ENCODE measurements at places on chromosomes 11 and 22. TPM values are rescaled to one million over a fixed set of nuclear protein-coding genes. Genes with fewer than 3 reads are reported as not detected.

The HBG2 gene
- not detected for total RNA-seq

DNA sequence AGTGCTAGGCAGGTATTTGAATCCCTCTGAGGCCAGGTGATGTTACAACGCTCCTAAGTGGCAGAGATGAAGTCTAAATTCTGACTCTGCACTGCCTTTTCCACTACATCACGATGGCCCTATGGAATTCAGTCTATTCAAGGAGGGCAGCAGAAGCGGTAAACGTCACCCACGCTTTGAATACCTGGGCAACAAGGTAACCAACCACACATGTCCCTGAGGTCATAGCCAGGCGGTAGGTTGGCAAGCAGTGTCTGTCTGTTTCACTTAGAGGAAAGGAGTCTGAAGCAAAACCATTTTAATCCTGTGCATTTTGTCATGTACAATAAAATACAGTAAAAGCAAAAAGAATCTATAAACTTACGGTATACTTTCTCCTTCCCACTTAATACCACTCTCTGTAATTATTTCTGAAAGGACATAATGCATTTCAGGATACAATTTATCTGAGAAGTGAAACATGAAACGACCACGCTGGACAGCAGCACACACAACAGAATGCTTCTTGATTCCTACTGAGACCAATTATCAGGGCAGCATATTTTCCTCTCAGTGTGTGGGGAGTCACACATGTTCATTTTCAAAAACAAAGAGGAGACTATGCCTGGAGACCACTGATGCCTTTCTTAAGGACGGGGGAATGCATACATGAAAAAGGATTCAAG, 51.3 kb downstream of the PRDM10 start:
- no peaks in the 10 kb centered on the region for H3K36me3 ChIP-seq
- no peak for DNase-seq
- H3K4me1 ChIP-seq = no peaks in the 10 kb centered on the region
- H3K27me3 ChIP-seq = no peaks in the 10 kb centered on the region

DNA sequence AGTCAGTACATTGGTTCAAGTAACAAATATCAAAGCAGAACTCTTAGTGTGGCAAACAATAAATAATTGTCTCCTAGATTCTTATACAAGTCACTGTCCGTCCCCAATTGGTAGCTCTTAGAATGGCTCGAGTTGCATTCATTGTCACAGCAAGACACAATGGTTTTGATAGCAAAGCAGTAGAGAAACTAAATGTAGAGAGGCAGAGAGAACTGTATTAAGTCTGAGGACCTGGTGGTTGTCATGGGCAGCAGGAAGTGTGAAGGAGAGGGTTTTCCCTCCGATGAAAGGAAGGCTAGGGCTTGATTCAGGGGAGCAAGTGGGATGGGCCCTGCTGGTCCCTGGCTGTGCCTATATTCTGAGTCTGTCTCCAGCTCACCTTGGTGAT, 36.6 kb downstream of the RCOR2 start:
- peaks cover 50% of the 10 kb centered on the region for H3K4me1 ChIP-seq
- peaks cover 10% of the 10 kb centered on the region for H3K36me3 ChIP-seq
- no peak overlapping the region for H3K27ac ChIP-seq
- DNase-seq = no peak

DNA sequence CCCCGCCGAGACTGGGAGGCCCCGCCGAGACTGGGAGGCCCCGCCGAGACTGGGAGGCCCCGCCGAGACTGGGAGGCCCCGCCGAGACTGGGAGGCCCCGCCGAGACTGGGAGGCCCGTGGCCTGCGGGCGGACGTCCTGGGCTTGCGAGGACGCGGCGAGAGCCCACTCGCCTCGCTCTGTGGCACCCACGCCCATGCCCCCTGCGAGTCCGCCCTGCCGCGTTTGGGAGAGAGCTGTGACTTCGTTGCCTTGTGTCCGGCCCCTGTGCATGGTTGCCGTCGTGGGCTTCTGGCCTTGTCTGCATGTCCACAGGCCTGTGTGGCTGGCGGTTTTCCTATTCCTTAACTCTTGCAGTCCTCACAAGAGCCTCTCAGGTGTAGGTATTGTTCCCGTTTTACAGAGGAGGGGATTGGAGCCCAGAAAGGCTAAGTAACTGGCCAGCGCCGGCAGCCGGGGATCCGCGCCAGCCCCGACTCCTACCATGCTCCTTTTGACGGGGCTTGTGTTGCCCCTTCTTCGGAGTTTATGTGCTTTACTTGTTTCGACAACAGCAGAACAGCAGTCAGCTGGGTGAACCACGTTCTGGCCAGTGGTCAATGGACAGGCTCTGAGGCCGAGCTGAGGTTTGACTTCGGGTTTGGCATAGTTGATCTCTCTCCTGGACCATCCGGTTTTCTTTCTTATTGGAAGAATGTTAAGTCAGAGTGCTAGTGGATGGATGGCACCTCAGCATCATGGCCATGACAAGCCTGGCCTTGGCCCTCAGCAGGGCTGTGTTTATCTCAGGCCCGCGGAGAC, 741 bp downstream of the PHRF1 start:
- DNase-seq = no peak
- H3K27me3 ChIP-seq = no peaks in the 10 kb centered on the region
- peaks cover 26% of the 10 kb centered on the region for H3K4me1 ChIP-seq
- H3K4me3 ChIP-seq = peak overlapping the region; percentile 70

The CRYAB gene
- total RNA-seq = not detected

DNA sequence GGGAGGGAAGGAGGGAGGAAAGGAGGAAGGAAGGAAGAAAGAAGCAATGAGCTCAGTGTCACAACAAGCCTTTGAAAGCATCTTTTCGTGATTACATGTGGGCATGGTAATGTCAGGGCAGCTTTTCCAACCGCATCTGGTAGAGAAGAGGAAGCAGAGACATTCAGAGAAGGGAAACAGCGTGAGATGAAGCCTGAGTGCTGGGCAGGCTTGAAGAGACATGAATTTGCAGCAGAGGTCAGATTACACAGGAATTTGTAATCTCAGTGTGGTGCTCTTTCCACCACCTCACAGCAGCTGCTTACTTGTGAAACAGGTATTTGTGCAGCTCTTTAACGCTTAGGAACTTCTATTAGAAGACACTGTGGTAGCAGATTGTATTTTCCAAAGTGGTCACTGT, 289.5 kb upstream of the C11orf87 start:
- H3K4me3 ChIP-seq = no peak overlapping the region
- no peaks in the 10 kb centered on the region for H3K36me3 ChIP-seq
- H3K27me3 ChIP-seq = no peaks in the 10 kb centered on the region
- H3K4me1 ChIP-seq = no peaks in the 10 kb centered on the region
- no peak for DNase-seq

The ZBTB16 gene
- total RNA-seq = 22.1 TPM

GRCh38 chr11:47258317-47258902, 614 bp downstream of the NR1H3 start:
- H3K4me1 ChIP-seq = peaks cover 11% of the 10 kb centered on the region
- H3K27ac ChIP-seq = no peak overlapping the region
- no peaks in the 10 kb centered on the region for H3K36me3 ChIP-seq
- no peaks in the 10 kb centered on the region for H3K27me3 ChIP-seq
